Cortex of kidney (tissue), 1 donor: ENCODE measurements at places on chromosomes 1 and 21.

- DNase-seq = no peak
Observed at GRCh38 chr1:201224666-201225370, 34.2 kb downstream of the IGFN1 start.

DNA sequence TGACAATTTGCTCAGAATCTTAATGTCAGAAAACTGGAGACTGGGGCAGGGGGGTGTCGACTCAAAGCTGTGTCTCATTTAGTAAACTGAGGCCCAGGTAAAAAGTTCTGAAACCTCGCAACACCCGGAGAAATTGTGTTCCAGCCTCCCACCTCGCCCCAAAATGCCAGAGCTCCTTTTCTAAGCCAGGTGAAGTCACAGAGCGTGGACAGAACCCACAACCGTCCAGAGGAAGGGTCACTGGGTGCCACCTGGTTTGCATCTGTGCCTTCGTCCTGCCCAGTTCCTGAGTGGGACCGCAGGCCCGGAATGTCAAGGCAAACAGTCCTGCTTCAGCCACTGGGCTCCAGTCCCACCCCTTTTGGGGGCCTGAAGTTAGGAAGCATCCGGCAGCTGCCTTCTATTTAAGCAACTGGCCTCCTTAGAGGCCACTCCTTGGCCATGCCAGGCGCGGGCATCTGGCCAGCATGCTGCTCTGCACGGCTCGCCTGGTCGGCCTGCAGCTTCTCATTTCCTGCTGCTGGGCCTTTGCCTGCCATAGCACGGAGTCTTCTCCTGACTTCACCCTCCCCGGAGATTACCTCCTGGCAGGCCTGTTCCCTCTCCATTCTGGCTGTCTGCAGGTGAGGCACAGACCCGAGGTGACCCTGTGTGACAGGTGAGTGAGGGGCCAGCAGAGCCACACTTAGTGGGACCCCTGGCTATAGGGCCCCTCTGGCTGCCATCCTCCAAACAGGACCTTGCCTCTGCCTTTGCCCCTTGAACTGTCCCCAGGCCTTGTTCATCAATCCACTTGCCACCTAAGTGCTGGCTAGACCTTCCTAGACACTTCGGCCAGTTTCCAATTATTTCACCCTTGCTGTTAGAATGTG lies at the start of gene TAS1R1:
TSS of gene TAS1R1 (plus strand) at position 401 of the 872 bp plus-strand sequence. CDS start at position 468, 67 bp downstream.
- no peak for DNase-seq

DNA sequence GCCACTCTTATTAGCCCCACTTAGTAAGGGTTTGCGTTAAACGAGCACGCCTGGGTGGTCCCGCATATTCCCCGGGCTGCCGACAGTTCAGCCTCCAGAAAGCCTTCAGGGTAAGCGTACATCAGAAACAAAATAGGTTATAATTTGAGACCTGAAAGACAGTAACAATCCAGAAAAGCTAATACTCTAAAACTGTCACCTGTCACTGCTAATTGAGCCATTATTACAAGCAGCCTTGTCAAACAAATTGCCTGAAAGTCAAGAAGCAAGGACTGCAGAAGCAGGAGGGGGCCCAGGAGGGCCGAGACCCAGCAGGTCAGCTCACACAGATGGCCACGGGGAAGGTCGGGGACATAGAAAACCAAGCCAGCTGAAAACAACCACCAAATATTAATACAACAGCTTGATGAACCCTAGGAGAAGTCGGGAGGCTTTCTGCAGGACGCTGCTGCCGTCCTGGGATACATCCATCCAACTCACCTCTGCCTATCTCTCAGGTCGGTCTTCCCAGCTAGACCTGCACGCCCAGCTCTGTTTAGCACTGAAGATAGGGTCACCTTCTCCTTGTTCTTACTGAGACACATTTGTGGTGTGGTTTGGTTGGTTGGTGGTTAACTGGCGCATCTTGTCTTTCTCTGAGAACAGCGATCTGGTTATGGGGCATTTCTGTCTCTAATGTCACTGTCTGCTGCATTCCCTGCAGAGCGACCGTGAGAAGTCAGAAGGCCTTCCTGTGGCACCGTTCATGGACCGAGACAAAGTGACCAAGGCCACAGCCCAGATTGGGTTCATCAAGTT lies 110.8 kb downstream of the WDR4 start:
- no peak for DNase-seq

GRCh38 chr1:183029591-183030000 lies 6.4 kb downstream of the LAMC1 start:
- DNase-seq = no peak

GRCh38 chr21:32172106-32172505 lies 106.7 kb downstream of the MIS18A start:
- no peak for DNase-seq

GRCh38 chr1:155253208-155253607 lies 2.1 kb downstream of the ENTREP3 start:
- no peak for DNase-seq

- DNase-seq = no peak
Observed at GRCh38 chr1:231124746-231125145, 37.1 kb upstream of the TRIM67 start.

DNA sequence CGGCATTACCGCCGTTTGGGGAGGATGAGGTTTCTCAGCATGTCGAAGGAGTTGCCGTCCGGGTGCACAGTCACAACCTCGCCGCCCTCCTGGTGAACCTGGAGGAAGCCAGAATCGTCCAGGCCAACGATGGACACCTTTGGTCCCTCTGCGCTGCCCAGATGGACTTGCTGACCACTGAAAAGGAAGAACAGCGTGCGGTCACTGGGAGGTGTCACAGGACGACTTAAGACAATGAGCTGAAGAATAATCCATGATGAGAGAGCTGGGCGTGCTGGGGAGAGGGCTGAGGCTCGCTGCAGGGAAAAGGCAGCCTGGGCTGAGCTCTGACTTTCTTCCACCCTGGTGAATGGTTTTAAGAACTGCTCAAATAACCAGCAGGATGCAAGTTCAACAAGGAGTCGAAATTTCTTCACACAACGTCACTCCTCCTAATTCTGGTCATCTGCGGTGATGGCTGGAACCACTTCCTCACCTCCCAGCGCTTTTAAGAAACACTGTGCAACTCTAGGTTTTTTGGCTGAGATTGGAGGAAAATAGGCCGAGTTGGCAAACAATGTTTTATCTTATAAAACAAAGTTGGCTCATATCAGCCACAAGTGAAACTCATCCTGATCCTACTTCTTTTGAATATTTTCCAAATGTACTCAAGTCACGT lies 55.5 kb downstream of the SIM2 start:
- DNase-seq = no peak
